ENCODE measurements at places on chromosomes 6 and 20. TPM values are rescaled to one million over a fixed set of nuclear protein-coding genes. Genes with fewer than 3 reads are reported as not detected.

Gene UBD
- not detected for total RNA-seq

Gene GLP1R
- not detected for total RNA-seq

Gene PROKR2
- total RNA-seq, result not detected

DNA sequence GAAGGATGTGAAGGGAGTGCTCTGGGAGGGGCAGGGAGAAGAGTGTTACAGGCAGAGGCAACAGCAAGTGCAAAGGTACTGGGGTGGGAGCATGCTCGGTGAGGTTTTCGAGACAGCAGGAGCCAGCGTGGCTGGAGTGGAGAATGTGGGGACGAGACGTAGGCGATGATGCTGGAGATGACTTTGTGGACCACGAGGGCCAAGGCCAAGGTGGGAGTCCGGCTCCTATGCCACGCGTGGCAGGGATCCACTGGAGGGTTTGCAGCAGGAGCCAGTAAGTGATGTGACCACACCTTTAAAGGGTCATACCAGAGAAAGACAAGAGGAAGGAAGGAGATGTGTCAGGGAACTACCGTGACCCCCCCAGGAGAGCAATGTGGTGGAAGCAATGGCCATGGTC, 7.3 kb downstream of the PTGIS start:
- DNase-seq, result no peak

Measured in activated CD8-positive, alpha-beta T cell treated with anti-CD3 and anti-CD28 coated beads, Interleukin-2, amount 10 ng/mL, durations not matched to agents 7 days and 5 days (primary cell).